HCEC 1CT (cell line): ENCODE measurements at places on chromosomes 16 and 17.
A peak's percentile ranks its signal among the peaks of the same experiment; 100 is the strongest.

DNA sequence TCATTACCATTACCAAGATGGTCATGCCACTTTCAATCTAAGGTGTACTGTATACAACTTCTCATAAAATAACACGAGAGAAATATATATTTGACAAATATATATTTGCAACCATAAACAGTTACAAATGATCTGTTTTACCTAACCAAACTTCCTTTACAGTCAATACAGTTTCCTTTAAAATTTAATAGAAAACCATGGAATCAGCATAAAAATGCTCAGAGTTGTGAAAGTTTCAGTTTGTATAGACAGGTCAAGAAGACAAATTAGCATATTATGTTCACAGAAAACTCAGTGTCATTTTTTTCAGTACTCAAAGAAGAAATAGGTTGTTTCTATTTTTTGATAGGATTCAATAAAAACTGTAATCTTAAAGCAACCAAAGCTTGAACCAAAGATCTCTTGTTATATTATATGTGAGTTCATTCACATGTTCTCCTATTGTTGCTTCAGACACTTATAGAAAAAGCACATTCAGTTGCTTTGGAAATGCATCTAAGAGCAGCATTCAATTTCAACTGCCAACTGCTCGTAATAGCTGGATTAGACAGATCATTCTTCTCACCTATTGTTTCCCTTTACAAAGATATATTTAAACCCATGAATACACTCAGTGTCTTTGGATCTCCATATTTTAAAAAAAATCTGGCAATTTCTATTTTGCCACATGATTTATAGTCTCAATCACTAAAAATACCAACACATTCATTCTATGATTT is 15.1 kb downstream of the SSH2 start:
- DNase-seq, result no peak

DNA sequence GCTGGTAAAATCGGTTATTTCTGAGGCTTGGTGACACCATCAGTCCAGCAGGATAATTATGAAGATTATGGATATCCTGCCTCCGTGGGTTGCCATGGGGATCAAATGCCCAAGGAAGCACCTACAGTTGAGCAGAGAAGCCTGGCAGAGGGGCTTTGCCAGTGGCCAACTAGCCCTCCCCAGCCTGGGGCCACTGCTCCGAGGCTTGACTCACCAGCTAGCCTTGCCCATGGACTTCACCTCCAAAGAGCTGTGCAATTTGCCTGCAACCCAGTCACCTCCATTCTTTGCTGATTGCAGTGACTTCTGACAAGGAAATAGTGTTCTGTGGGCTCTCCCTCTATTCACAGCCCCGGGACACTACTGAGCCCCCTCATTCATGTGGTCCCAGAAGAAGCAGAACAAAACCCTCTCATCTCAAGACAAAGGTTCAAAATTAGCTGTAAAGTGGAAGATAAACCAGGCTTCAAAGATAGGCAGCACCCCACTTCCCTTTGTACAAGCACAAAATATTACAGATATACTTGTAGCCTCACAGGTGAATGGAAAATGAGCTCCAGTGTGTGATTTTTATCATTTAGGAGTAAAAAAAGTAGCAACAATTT is 1.6 kb downstream of the PECAM1 start:
- DNase-seq, result no peak

DNA sequence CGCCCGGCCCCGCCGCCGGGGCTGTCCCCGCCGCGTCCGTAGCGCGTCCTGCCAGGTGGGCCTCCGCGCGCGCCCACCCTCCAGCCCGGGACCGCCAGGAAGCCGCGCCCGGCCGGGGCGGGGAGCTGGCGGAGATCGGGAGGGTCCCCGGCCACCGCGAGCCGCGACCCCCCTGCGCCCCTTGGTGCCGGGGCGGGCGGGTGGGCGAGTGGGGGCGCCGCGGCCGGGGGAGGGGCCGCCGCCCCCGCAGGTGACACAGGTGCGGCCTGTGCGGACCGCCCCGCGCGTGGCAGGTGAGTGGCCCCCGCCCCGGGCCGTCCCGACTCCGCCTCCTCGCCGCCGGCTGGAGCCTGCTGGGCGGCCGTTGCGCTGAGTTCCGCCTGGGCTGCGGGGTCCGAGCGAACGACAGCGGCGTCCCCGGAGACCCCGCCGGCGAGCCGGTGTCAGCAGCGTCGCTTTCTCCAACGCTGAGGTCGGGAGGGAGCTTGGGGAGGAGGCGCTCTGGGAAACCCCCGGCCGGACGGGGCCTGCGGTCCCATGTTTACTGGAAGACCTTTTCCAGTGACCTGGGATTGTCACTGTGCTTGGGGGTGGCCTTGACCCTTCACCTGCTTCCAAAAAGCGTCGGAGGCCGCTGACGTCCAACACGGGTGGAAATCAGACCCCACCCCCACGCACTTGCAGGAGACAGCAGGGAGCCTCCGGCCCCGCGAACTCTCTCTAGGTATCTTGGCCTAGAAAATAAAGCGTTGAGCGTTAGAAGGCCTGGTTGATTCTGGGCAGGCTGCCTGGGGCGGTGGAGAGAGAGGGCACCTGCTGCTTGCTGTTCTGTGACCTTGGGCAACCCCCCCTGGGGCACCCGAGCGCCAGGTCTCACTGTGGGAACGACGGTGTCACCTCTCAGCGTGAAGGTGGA is 542 bp downstream of the KLHL36 start:
- no peak for DNase-seq

DNA sequence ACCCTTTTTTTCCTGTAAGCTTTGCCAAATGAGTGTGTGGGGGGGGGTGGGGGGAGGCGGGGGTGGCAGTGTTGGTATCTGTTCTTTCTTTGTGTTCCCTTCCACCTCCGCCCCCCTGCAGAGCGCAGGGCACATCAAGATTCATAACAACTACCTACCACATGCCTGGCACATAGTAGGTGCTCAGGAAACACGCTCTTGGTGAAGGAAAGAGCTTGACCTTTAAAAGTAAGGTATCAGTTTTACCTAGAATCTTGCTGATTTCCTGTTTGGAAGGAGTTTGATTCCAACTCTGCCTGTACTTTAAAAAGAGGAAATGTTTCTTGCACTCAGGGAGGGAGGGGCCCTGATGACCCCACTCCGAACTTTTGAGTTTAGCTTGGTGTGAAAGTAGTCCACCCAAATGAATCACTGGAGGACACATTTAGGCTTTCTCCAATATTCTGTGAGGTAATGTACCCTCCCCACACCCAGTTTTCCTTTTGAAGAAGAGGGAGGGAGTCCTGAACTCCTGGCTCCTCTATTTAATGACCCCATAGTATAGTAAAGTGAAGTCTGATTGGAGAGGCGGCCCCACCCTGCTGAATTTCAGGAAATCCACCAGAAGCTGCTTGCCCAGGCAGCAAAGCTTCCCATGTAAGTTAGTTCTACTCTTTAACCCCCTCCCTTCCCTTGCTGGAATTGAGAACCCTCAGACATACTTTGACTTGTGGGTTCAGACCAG is 560 bp upstream of the FAM20A start:
- DNase-seq, result no peak

- peak; percentile 85 for DNase-seq
Measured at GRCh38 chr17:32141258-32141657, 1.0 kb upstream of the RHOT1 start.

DNA sequence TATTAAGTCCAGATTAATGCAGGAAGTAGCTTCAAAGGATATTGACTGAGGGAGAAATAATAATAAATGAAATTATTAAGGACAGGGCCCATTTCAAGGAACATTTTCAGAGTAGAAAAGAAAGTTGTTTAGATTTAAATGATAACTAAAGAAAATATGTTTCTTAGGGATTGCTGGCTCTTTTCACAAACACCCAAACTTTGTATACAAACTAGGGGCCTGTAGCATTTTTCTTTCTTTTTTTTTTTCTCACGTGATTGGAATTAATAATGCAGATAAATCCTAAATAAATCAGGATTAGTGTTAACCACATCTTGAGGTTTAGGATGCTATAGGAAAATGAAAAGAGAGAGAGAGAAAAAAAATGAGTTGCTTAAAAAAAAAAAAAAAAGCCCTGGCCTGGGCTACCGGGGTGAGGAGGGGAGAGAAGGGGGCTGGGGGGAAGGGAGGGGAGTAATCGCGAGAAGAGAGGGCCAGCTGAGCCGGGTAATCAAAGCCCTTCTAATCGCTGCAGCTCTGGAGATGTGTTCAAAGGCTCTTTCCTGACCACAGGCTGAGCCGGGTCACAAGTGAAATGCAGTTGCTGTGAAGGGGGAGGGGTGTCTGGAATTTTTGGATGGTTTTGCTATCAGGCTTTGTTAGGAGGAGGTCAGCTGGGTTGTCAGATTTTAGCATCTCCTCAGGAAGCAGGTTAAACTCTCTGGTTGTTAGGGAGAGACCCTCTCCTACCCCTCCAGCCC is 104.6 kb upstream of the ZFHX3 start:
- no peak for DNase-seq

GRCh38 chr16:86296256-86296655 is 214.1 kb upstream of the FOXF1 start:
- no peak for DNase-seq

- DNase-seq, result no peak
Measured at GRCh38 chr17:10311131-10311530, 61.7 kb downstream of the MYH13 start.

DNA sequence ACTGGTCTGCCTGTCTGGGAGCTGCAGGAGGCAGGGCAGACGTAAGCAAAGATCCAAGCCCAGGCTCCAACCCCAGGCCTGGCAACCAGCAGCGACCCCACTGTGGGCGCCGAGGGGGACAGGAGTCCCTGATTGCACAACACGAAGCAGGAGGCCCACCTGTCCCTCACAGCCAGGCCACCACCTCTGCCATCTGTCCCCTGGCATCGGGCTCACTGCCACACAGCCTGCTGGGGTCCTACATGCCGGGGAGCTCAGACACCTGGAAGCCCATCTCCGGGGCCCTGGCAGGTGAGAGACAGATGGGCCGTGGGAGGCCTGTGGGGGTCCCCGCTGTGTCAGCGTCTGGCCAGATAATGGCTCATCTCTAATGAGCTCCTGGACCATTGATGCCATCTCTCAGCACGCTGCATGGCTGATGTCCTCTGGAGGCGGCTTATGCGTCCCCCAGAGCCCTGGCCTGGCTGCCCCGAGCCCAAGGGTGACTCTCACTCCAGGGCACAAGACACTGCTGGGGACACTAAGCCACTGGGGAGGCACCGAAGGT is 11.3 kb upstream of the RASD1 start:
- no peak for DNase-seq

DNA sequence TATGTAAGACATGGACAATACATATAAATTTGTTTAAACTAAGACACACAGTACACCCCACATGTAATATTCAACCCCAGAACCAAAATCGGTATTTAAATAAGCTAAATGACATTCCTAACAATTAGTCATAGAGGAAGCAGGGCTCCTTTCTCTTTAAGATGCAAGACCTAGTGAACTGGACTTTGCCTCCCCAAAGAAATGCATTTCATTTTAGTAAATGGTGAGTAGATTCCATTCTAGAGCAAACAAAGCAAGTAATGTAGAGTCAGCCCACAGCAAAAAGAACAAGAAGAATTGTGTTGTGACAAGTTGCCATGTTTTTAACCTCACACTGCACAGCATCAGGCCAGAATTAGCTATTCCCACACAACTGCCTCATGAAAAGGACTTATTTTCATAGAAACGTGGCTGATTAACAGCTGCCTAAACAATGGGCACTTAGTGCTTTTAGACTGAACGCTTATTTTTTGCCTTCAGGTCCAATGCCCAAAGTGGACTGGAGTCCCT is 14.4 kb downstream of the DNAJC7 start:
- peak; percentile 53 for DNase-seq

- no peak for DNase-seq
Measured at GRCh38 chr17:14582996-14583395, 282.1 kb downstream of the HS3ST3B1 start.

DNA sequence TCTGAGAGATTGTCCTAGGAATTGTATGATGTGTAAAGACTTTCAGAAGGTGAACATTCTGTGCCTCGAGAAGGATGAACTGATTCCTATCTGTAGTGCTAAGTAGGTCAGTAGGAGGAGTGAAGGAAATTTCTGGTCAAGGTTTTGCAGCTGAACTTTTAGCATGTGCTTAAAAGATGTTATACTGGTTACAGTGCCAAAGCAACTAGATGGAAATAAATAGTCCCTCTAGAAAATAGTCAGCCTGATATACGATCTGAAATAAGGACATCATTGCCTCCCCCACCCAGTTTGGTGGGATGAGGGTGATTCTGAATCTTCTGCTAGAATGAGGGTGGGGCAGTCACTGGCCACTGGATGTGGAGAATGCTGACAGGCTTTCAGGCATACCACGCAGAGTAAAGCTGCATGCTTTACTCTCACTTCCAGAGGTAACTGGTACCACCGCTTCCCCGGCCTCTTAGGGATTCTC is 57.2 kb upstream of the VPS4A start:
- no peak for DNase-seq

- DNase-seq, result no peak
Measured at GRCh38 chr17:15973016-15973415, 26.5 kb downstream of the ZSWIM7 start.

DNA sequence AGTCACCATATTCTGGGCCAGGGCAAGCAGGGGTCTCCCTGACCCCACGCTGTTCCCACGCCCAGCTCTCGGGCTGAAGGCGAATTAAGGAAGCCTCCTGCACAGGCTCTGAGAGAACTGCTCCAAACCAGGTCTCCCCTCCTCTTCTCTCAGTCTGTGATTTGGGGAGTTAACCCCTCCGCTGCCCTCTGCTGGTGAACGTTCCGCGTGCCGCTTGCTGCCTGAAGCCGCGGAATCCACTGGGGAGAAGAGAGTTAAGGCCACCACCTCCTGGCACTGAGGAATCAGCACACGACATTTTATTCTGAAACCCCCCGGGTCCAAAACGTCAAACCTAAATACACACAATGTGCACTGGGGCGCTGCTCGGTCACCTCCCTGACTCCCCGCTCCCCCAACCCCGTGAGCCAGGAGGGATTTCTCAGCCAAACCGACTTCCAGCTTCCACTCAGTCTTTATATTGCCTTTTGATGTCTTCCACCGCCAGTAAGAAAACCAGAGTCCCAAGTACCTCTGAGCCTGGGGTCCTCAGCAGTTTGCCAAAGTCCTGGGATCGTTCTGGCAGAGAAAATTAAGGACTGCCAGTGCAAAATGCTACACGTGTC is 54.4 kb upstream of the RCVRN start:
- DNase-seq, result no peak

- DNase-seq, result peak; percentile 19
Measured at GRCh38 chr17:8697323-8697741, 47.3 kb downstream of the CCDC42 start.

DNA sequence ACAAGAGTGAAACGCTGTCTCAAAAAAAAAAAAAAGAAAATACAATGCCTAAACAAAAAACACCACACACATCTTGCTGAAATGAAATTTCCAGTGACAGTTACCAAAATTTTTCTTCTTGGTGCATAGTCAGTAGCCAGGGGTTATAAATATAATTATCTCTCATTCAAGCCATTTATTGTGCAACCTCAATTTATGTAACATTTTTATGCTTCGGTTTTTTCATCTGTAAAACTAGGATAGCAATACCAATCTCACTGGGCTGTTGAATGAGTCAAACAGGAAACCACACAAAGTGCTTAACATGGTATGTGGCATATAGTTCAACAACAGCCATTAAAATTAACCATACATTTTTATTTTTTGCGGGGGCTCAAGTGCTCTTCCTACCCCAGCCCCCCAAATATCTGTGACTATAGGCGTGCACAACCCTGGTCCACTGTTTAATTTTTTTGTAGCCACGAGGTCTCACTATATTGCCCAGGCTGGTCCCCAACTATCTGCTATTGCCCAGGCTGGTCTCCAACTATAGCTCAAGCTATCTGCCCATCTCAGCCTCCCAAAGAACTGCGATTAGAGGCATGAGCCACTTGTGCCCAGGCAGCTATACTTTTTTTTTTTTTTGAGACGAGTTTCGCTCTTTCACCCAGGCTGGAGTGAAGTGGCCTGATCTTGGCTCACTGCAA is 2.6 kb downstream of the COG4 start:
- peak; percentile 80 for DNase-seq
